ENCODE measurements at places on chromosomes 16 and 17.

GRCh38 chr17:17204041-17204591, 2.0 kb downstream of the PLD6 start:
- DNase-seq: peak; percentile 67

GRCh38 chr17:37322826-37323561, 52.8 kb upstream of the C17orf78 start:
- DNase-seq: no peak

DNA sequence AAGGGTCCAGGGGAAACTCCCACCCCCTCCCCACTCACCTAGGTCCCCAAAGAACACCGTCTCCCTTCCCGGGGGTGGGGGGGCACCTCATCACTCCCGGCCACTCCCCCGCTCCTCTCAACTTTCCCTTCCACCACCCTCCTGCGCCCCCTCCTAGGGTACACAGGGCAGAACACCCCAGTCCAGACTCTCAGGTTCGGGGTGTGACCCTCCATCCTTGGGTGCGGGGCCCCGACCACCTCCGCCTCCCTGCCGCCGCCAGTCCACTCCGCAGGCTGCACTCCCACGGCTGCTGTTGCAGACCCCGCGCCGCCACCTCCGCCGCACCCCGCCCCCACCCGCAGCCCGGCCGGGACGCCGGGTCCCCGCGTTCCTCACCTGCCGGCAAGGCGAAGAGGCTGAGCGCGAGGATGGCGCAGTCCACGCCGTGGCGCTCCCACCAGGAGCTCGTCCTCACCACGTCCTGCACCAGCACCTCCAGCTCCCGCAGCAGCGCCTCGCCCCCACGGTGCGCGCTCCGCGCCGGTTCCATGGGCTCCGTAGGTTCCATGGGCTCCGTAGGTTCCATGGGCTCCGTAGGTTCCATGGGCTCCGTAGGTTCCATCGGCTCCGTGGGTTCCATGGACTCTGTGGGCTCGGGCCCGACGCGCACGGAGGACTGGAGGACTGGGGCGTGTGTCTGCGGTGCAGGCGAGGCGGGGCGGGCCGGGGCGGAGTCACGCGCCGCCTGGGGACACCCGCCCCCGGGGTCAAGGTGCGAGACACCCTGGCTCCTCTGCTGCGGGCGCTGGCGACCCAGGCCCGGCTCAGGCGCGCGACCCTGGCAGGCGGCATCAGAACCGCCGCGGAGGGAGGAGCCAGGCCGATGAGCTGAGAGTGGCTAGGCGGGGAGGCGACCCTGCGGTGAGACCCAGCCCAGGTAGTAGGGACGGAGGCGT, at the start of gene FADS6:
TSS of gene FADS6 (minus strand) at position 660 of the 938 bp plus-strand sequence. CDS start at position 622, 38 bp downstream.
- no peak for DNase-seq

DNA sequence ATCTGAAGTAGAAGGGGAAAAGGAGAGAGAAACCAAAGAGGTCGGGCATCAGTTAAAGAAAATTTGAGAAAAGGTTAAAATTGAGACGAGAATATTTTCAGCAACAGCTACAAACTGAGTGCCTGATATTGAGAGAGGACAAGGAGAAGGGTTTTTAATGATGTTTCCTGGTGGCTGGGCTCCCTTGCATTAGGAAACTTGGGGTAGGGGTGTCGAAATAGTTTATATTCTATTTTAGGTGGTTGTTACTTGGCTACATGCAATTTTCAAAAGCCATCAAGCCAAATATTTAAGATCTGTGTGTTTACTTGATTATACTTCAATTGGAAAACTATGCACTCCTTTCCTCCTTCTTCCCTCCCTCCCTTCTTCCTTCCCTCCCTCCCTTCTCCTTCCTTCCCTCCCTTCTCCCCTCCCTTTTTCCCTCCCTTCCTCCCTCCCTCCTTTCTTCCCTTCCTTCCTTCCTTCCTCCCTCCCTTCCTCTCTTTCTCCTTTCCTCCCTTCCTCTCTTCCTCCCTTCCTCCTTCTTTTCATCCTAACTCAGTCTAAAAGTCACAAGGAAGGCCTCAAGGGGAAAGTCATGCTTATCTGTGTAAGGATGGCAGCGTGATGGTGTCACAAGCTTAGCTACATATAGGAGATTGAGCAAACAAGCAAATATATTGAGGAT, 1.8 kb upstream of the APOH start:
- no peak for DNase-seq

- no peak for DNase-seq
These were observed 43.2 kb downstream of the CLEC16A start for GRCh38 chr16:10987361-10988163.

GRCh38 chr17:9755083-9755482, 36.3 kb downstream of the DHRS7C start:
- DNase-seq: no peak

GRCh38 chr16:48537275-48537674, 72.7 kb downstream of the N4BP1 start:
- DNase-seq: no peak

- no peak for DNase-seq
These were observed 13.7 kb upstream of the XYLT2 start for GRCh38 chr17:50332196-50332595.

DNA sequence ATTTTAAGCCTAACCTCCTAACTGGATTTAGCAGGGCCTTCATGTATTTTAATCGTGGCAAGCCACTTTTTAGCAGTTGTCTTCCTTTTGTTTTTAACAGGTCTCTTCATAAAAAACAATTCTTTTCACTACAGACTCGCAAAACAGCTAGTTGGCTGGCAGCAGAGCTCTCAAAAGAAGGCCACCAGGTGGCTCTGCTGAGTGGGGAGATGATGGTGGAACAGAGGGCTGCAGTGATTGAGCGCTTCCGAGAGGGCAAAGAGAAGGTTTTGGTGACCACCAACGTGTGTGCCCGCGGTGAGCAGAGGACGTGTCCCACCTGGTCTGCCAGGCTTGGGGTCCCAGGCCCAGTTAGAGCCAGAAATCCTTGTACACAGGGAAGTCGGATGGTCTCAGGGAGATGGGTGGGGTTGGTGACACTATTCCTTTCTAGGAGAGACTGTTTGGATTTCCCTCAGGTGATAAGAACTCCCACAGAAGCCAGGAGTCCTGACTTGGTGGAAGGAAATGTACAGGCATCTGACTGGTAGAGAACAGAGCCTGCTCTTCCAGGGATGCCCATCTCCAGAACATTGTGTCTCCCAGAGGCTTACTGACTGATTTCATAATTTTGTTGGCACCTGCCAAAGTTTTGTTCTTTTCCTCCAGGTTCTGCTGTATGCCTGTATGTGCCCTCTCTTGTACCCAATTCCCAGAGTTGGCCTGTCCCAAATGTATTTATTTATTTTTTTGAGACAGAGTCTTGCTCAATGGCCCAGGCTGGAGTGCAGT, 14.9 kb upstream of the DDX19A start:
- peak; percentile 26 for DNase-seq

- DNase-seq: no peak
These were observed 3.3 kb downstream of the PRAC1 start for GRCh38 chr17:48718761-48719641.

- DNase-seq: peak; percentile 37
These were observed 88.4 kb upstream of the ATF7IP2 start for GRCh38 chr16:10297341-10298006.

DNA sequence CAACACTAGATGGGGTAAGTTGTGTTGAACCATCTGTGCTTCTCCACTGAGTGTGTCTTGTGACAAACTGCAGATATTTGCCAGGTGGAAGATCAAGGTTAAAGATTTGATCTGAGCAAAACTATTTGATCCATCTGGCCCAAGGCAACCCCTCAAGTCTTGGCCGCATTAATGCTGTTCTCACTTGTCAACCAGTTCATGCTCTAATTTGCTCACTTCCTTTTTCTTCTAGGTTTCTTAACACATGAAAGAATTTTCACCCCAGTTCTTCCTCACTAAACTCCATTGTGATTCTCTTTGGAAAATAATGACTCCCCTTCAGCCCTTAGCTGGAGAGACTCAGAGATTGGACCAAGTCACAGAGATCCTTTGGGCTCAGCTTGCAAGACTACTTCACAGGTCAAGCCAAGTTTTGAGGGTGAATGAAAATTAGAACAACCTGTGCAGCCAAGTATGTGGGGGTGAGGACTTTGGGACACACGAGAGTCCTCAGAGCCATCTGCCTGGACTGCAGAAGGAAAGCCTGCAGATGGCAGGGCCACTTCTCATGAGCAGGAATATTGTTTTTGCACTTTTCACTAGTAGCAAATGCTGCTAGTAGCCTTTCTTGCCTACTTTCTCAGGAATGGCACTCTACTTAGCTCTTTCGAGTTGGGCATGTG, 166.5 kb downstream of the AXIN2 start:
- DNase-seq: no peak

DNA sequence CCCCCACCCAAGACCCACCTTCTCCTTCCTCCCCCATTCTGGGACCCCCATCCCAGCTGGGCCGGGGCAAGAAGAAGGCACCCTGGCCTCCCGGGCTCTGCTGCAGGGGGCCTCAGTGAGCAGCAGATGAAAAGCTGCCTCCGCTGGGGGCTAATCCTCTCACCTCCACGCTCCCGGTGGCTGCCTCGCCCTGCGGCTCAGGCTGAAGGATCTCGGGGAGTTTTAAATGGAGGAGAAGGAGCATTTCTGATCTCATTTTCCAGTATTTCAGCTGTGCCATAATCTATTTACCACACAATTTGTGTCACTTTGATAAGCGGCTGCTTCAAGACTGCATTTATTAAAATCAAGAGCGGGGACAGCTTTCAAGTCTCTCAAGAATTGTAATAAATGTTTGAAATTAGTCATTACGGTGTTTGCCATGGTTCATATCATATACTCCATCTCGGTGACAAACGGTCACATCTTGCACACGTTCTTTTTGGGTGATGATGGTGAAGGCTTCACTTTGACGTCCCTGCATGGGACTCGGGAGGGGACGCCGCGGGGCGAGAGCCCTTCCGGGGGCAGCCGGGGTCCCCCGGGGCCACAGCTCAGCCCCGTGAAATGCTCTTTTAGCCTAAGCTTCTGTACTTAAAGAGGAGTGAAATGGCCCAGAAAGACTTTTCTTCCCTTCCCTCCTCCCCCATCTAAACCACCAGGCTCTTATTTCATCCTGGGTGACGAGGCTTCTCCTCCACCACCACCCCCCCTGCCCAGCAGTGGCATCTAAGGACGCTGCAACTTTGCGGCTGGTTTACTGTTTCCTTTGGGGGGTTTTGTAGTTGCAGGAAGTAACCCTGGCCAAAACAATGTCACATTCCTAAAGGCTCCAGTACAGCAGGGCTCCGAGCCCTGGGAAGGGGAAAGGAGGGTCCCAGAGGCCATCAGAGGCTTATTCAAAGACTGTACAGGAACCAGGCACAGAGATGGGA, 313.1 kb upstream of the TNRC6C start:
- DNase-seq: no peak

GRCh38 chr16:75219088-75219487, 300 bp downstream of the CTRB1 start:
- no peak for DNase-seq

GRCh38 chr17:76160896-76161528, 20.0 kb upstream of the FOXJ1 start:
- no peak for DNase-seq

GRCh38 chr17:68601565-68602288, 560 bp upstream of the FAM20A start:
- no peak for DNase-seq

DNA sequence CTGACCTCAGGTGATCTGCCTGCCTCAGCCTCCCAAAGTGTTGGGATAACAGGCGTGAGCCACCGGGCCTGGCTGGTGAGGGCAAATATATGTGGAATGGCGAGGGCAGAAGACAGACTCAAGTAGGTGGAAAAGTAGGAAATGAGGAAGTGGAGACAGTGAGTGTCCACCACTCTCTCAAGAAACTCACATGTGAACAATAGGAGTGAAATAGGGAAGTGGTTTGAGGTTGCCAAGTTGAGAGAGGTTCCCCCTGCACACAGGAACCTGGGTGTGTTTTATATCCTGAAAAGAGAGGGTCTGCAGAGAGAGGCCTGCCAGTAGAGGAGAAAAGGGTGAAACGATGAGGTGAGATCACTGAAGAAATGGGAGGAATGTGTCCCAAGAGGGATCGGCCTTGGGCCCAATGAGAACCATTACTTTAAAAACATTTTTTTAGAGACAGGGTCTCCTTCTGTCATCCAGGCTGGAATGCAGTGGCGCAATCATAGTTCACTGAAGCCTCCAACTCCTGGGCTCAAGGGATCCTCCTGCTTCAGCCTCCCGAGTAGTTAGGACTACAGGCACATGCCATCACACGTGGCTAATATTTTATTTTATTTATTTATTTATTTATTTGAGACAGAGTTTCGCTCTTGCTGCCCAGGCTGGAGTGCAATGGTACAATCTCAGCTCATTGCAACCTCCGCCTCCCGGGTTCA, 17.1 kb upstream of the CORO1A start:
- no peak for DNase-seq
